ENCODE measurements at places on chromosomes 2 and 18.

- DNase-seq = no peak
Measured at GRCh38 chr2:69936906-69937305, 22.0 kb downstream of the MXD1 start.

GRCh38 chr2:214545898-214546542, 135.2 kb downstream of the VWC2L start:
- DNase-seq = no peak

- no peak for DNase-seq
Measured at GRCh38 chr2:163682695-163683094, 53.1 kb downstream of the FIGN start.

DNA sequence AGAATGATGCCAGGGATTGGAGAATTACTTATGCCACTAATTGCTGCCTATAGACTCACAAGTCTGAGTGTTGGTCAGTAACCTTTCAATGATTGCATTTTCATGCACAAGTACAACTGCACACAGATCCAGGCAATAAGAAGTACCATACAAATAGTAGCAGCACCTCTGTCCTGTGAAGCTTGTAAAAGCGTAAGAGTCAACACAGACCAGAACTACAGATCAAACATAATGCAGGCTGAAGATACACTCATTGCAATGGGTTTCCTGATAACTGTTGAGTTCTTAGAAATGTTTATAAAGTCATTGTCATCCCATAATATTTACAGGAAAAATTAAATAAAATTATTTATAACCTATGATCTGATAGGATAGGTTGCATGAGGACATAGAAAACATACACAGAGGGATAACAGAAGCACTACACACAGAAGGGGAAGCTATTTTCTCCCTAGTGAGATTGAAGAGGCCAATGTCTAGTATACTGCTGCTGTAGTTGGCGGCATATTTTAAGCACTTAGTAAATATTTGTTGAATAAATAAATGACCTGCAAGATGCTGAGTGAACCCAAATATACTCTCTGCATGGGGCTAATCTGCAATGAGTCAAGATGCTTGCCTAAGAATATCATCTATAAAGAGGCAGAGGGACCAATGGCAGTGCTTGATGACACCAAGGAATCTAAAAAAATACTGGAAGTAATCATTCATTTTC, 5.7 kb upstream of the PIK3C3 start:
- DNase-seq = no peak

DNA sequence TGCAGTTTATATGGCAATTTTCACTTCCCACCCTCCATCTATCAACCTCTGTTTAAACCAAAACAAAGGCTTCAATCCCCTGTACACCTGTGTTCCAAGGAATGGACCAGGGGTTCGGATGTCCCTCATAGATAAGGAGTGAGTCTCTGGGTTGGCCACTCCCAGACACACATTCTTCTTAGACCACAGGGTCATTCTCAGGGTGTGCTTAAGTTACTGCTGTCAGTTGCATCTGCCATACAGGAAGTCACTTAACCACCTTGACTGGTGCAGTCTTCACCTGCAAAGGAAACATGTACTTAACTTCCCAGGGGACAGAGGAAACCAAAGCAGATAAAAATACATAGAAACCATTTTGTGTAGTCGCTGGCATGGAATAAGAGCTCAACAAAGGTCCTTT, 151.0 kb upstream of the NDUFV2 start:
- no peak for DNase-seq

DNA sequence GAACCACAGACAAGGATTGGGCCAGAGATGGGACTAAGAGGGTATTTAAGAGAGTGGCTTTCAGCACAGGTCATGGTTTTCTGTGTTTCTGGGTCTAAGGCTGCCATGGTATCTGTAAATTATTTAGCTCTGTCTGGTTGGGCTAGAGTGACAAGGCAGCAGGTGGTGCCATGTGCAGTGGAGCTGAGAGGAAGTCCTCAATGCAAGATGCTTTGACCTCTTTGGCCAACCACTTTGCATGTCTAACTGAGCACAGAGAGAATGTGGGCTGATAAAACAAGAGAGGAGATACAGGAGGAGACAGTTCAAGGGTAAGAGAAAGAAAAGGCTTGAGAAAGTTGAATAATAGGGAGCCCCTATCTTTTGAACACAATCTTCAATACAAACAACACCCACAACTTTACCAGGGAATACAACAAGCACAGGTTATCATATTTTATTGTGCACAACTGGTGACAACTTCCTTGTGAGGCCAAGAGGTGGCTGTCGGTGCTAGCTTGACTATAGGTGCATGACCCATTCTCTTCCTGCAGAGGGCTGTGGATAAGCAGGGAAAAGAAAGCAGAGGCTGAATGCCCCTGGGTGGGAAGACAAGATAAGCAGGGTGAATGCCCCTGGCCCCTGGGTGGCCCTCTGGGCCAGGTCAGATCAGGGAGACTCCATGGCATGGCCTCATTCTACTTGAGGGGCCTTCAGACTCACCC, 12.3 kb downstream of the FLACC1 start:
- DNase-seq = no peak

GRCh38 chr2:116676776-116677175, 1137.7 kb upstream of the DDX18 start:
- DNase-seq = no peak

DNA sequence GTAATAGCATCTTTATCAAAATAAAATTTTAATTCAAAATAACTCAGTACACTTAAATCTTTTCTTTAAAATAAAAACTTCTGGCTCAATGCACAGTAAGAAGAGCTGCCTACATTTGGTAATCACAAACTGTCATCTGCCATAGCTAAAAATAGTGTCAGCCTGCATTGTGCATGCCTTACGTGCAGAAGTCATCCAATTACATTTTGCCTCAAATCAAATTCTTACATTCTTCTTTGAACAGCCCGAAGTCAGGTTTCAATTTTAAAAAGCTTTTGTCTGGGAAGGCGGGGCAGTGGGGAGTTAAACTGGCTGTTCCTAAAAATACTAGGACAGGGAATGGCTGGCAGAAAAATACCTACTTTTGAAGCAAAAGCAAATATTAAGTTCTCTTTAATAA, 51.1 kb downstream of the RTN4 start:
- DNase-seq = no peak

GRCh38 chr18:24656050-24656449, 195.6 kb downstream of the HRH4 start:
- no peak for DNase-seq

- no peak for DNase-seq
Measured at GRCh38 chr2:195961873-195962272, 106.8 kb downstream of the DNAH7 start.

DNA sequence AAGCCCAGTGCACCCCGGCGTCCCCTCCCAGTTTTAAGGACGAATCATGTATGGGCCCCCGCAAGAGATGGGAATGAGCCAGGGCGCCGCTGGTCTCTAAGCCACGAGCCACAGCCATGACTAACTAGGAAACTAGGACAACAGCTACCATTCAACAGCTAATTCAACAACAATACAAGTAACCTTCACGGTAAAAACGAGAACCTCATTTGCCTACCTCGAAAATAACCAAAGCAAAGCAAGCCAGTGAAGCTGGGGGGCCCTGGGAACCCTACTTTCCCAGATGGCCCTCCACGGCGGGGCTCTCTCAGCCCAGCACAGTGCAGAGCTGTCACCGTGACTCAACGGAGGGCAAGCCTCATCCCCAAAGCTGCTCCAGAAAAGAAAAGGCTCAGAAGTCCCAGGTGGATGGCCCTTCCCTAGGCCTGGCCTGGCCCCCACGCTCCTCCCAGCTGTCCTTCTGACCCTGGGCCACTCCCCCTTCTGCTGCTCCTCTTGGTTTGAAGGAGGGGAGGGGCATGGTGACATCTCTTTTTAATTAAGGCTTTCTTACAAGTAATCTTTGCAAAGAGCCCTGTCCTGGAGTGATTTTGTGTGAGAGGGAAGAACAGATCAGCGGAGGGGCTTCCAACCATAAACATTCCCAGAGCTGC, 126.3 kb downstream of the HDAC4 start:
- DNase-seq = no peak

GRCh38 chr2:150410809-150411208, 76.7 kb downstream of the RND3 start:
- no peak for DNase-seq

DNA sequence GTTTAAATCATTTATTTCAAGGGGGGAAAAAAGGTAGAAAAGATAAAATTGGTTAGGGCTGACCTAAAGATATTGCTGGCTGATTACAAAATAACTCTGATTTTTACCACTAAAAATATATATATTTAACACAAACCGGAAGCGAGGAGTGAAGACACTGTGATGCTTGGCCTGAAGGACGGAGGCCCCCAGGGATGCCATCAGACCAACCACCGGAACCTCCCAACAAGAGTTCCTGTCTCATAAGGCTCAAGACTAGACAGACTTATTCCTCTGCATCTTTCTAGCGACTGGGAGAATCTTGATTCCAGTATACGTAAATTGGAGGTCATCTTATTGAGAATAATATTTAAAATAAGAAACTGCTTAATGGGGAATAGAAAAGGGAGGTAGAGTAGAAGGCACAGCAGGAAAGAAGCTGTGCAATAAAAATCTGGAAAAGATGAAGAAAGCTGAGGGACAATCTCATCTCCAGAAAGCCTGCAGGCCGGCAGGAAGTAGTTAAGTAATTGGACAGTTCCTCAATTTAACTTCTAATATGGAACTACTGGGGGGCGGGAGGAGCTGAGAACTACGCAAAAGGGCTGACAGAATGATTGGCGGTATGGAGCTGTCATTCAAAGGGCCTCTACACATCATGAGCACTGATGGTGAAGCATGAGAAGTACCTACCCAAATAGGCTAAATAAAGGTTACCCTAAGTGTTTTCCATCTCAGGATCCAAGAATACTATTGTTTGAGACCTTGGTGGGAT, 91.1 kb downstream of the DTNB start:
- DNase-seq = no peak

DNA sequence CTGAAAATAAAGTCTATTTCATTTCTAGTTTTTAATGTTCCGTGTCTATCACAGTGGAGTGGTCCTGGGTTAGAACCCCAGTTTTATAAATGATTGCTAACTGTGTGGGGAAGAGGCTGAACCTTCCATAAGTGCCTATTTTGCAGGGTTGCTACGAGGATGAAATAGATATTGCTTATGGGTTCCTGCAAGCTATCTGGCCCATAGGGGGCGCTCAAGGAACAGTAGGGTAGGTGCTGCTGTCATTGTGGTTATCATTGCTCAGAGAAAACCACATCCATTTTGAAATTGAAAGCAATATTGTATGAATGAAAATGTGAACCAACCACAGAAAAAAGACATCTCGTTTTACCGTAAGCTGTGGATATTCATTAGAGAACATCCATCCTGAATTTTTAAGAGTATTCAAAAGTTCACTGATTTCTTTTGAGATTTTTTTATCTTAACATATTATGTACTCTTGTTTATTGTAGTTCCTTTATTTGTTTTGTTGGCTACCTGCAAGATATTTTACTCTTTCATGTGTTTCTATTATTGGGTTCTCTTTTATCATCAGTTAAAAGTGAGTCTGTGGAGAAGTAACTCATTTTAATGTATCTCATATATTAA, 261.6 kb downstream of the NAPG start:
- DNase-seq = peak; percentile 91

GRCh38 chr2:72983500-72984161, 66.3 kb downstream of the EMX1 start:
- no peak for DNase-seq

GRCh38 chr2:223260681-223261080, 208.7 kb downstream of the KCNE4 start:
- DNase-seq = no peak

DNA sequence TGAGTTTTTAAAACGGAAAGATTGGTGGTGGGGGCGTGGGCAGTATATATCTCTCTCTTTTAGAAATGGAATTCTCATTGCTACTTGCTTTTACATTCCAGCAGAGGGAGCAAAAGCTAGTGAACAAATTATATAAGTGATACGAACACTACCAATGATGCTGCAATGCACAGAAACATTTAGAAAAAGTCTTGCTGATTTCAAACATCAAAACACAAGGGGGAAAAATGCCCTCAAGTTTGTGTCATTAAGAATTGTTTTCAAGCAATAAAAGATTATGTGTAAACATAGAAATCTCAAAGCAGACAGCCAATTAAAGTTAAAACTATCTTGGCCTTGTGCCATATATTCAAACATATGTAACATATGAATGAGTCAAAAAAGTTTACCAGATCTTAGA, 296.3 kb upstream of the KCNJ3 start:
- DNase-seq = no peak

GRCh38 chr2:130728007-130728454, 839 bp upstream of the GPR148 start:
- no peak for DNase-seq

DNA sequence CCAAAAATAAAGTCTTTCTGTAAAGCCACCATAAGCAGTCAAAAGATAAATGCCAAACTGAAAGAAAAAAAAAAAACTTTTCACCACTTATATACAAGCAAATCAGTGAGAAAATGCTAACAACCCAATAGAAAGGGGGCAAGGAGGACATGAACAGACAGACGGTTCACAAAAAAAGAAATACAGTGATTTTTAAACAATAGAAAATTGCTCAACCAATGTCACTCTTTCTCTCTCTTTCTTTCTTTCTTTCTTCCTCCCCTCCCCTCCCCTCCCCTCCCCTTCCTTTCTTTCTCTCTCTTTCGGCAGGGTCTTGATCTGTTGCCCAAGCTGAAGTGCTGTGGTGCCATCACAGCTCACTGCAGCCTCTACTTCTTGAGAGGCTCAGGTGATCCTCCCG, 28.8 kb upstream of the SPATA3 start:
- DNase-seq = no peak

- peak; percentile 21 for DNase-seq
Measured at GRCh38 chr2:46304635-46305034, 7.4 kb downstream of the EPAS1 start.

GRCh38 chr18:32891797-32892196, 119.0 kb upstream of the KLHL14 start:
- no peak for DNase-seq

DNA sequence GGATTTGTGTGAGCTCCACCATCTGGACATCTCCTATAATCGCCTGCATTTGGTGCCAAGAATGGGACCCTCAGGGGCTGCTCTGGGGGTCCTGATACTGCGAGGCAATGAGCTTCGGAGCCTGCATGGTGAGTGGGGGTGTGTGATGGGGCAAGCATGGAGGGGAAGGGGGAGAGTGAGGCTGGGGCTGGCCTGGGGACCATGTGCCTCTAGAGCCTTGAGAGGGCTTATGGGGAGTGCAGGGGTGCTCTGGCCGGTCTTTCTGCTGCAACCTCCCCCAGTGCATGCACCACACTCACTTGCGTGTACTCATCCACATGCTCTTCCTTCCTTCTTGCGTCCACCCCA, 7.9 kb downstream of the STK11IP start:
- no peak for DNase-seq

GRCh38 chr2:47054868-47055267, 100.2 kb downstream of the STPG4 start:
- DNase-seq = no peak

GRCh38 chr18:21686282-21687105, 18.1 kb downstream of the ABHD3 start:
- DNase-seq = peak; percentile 10

- DNase-seq = no peak
Measured at GRCh38 chr2:217054791-217055190, 194.9 kb upstream of the TNP1 start.

DNA sequence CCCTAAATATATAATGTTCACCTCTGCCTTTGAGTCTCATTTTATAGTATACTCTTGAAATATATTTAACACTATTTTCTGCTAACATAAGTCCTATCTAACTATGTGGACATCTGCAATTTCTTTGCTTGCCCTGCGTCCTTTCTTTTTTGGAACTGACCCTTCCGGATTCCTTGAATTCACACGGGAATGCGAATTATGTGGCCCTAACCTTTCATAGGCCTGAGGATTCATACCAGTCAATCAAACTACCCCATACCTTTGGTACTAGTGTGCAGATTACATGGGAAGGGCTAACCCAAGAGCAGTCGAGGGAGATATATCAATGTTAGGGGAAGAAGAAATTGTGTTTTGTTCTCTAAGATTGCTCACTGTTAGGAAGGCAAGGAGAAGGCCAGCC, 56.4 kb downstream of the NRXN1 start:
- no peak for DNase-seq
